ENCODE measurements at places on chromosomes 3 and 15. TPM values are rescaled to one million over a fixed set of nuclear protein-coding genes. Genes with fewer than 3 reads are reported as not detected.
A peak's percentile ranks its signal among the peaks of the same experiment; 100 is the strongest.

- H3K27me3 ChIP-seq, result peaks cover 43% of the 10 kb centered on the region
- H3K4me1 ChIP-seq, result 0 out of 2 replicates have a peak, but pooled peaks cover 4% of the 10 kb centered on the region
- peaks cover 3% of the 10 kb centered on the region for H3K36me3 ChIP-seq
- no peak overlapping the region for H3K27ac ChIP-seq
Measured at GRCh38 chr3:184373422-184373821, 4.6 kb downstream of the THPO start.

IGSF10 gene
- under 0.01 TPM for total RNA-seq

FOXB1 gene
- total RNA-seq, result not detected

PLSCR4 gene
- 2.8 TPM for total RNA-seq

- H3K27ac ChIP-seq, result no peak overlapping the region
- DNase-seq, result no peak
- H3K4me3 ChIP-seq, result no peak overlapping the region
- H3K27me3 ChIP-seq, result no peaks in the 10 kb centered on the region
Measured at GRCh38 chr3:27669591-27669990, 52.5 kb downstream of the EOMES start.

DNA sequence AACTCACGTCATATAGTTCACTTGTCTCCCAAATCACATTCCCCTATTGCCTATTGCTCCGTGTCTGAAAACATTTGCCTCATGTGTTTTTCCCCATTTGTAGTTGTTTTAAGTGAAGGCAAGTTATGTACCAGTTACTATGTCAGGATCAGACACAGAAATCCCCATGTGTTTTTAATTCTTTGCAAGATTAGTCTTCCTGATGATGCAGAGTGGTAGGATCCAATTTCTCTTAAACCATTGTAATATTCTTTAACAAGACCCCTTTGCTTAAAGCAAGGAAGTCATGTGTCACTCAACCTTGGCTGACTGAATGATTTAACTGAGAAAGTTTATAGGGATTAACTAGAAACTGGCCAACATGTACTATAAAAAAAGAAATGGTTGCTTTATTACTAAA, 164.4 kb downstream of the OPA1 start:
- no peaks in the 10 kb centered on the region for H3K4me1 ChIP-seq
- H3K4me3 ChIP-seq, result no peak overlapping the region
- DNase-seq, result no peak
- H3K27me3 ChIP-seq, result peaks cover 2% of the 10 kb centered on the region
- H3K27ac ChIP-seq, result no peak overlapping the region
- H3K36me3 ChIP-seq, result no peaks in the 10 kb centered on the region

DNA sequence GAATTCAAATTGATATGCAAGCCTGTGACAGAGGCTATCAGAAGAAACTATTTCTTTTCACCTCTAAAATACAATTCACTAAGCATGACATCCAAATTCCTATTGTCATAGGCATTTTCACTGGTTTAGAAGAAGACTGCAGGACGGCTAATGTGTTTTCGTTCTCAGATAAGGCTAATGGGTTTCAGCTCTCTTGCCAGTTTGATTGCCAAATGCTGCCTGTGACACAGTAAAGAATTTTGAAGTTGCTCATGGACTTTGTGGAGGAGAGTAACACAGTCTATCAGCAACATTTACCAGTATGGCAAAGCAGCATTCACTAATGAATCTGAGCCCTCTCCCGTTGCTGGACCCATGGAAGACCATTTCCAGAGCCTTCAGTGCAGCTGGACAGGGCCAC, 948.1 kb downstream of the FHIT start:
- peak overlapping the region; percentile 28 for H3K27ac ChIP-seq
- no peak overlapping the region for H3K4me3 ChIP-seq
- peaks cover 13% of the 10 kb centered on the region for H3K4me1 ChIP-seq
- H3K36me3 ChIP-seq, result no peaks in the 10 kb centered on the region
- H3K27me3 ChIP-seq, result no peaks in the 10 kb centered on the region

DNA sequence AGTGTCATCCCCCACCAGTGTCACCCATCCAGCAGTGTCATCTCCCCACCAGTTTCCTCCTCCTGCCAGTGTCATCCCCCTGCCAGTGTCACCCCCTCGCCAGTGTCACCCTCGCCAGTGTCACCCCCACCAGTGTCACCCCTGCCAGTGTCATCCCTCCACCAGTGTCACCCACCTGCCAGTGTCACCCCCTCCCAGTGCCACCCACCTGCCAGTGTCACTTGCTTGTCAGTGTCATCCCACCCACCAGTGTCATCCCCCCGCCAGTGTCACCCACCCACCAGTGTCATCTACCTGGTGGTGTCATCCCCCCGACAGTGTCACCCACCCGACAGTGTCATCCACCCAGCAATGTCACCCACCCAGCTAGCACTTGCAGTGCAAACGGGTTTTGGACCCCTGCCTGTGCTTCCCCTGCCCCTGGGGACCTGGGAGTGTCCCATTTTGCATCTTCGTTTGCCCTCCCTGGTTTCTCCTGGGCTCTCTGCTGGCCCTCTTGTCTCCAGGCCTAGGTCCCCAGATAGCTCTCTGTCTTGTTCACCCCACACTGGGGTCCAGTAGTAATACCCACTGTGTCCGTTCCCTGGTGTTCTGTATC, 99.8 kb upstream of the PRR20G start:
- H3K4me1 ChIP-seq, result no peaks in the 10 kb centered on the region
- H3K4me3 ChIP-seq, result no peak overlapping the region
- H3K36me3 ChIP-seq, result no peaks in the 10 kb centered on the region
- DNase-seq, result no peak
- no peak overlapping the region for H3K27ac ChIP-seq

DNA sequence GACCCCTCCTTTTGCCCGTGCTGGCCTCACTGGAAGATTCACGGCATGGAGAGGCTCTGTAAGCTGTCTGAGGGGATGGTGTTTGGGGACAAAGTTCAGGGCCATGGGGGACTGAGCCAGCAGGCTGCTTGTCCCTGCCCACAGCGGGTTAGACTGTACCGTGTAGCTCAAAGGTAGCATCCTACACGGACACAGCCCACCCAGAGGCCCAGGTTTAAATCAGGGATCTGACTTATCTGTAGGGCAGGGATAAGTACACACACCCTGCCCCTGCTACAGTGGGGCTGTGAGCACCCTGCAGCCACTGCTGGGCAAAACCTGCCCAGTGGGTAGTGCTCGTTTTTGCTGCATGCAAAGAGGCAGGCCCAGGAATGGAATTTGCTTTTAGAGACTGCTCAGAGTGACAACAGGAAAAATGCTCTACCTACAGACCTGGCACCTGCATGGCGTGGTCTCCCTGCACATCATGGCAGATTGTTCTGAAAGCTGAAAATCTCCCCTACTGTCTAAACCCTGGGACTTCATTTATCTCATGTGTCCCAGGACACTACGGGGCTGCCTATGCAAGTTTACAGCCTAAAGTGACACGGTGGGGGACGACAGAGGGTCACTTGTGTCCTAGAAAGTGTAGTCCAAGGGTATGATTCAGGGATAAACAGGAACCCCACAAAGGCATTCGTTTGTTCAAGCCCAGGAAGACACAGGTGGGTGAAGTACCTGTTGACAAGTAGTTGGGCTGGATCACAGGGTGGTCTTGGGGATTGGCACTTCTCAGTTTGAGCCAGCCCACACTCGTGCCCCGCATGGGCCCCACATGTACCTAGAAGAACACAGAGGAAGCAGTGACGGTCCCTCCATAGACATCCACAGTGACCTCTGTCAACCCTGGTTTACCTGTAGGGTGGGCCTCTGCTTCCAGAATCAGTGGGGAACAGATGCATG, 27.7 kb downstream of the CHDH start:
- no peaks in the 10 kb centered on the region for H3K4me1 ChIP-seq
- no peak overlapping the region for H3K27ac ChIP-seq
- H3K4me3 ChIP-seq, result no peak overlapping the region
- peaks cover 8% of the 10 kb centered on the region for H3K27me3 ChIP-seq
- DNase-seq, result no peak

- no peak for DNase-seq
- no peak overlapping the region for H3K27ac ChIP-seq
- H3K4me3 ChIP-seq, result no peak overlapping the region
- no peaks in the 10 kb centered on the region for H3K27me3 ChIP-seq
Measured at GRCh38 chr3:64867224-64867623, 179.4 kb upstream of the ADAMTS9 start.

- H3K4me3 ChIP-seq, result no peak overlapping the region
- no peaks in the 10 kb centered on the region for H3K36me3 ChIP-seq
- no peaks in the 10 kb centered on the region for H3K4me1 ChIP-seq
- no peak overlapping the region for H3K27ac ChIP-seq
- DNase-seq, result no peak
- H3K27me3 ChIP-seq, result no peaks in the 10 kb centered on the region
Measured at GRCh38 chr15:98410328-98410727, 238.0 kb upstream of the IGF1R start.

GRCh38 chr3:186746008-186746407, 28.8 kb downstream of the KNG1 start:
- peaks cover 3% of the 10 kb centered on the region for H3K4me1 ChIP-seq
- peak; percentile 67 for DNase-seq
- no peaks in the 10 kb centered on the region for H3K36me3 ChIP-seq
- H3K27ac ChIP-seq, result no peak overlapping the region

GRCh38 chr3:52523386-52524257, 10.0 kb downstream of the NT5DC2 start:
- H3K4me1 ChIP-seq, result peaks cover 2% of the 10 kb centered on the region
- H3K36me3 ChIP-seq, result peaks cover 51% of the 10 kb centered on the region

FETUB gene
- not detected for total RNA-seq

GPR156 gene
- total RNA-seq, result 0.28 TPM

PRTG gene
- 1.7 TPM for total RNA-seq

DNA sequence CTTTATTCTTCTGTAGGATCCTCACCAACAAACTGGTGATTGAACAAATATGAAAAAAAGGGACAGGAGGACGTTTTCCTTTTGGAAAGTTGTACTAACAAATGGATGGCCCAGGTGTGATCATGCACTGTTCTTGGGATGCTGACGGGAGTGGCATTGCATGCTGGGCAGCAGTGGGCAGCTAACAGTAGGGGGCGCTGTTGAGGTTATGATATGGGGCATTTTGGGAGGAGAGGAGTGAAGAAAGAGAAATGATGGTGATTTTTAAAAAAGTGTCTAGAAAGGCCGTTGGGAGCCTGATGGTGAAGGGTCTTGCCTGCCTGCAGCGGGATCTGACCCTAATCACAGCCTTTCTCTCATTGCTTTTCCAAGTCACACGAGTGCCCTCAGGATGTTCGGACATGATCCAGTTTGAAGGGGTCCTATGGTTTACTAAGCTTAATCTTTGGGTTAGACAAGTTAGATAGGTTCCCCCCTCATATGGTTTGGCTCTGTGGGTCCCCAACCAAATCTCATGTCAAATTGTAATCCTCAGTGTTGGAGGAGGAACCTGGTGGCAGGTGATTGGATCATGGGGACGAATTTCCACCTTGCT, 46.2 kb upstream of the PRTG start:
- peaks cover 8% of the 10 kb centered on the region for H3K4me1 ChIP-seq
- no peak for DNase-seq
- H3K4me3 ChIP-seq, result no peak overlapping the region
- peaks cover 2% of the 10 kb centered on the region for H3K27me3 ChIP-seq
- H3K27ac ChIP-seq, result no peak overlapping the region
- H3K36me3 ChIP-seq, result no peaks in the 10 kb centered on the region

C3orf52 gene
- total RNA-seq, result 12.5 TPM

RAD54L2 gene
- total RNA-seq, result 22.2 TPM

All from IMR-90 (cell line).